ENCODE measurements at places on chromosomes 16 and 17.

GRCh38 chr16:55478827-55479429 is at the start of gene MMP2:
MMP2 (plus strand) TSS chr16:55479198; CDS start chr16:55479480, 282 bp downstream.
- DNase-seq = no peak

DNA sequence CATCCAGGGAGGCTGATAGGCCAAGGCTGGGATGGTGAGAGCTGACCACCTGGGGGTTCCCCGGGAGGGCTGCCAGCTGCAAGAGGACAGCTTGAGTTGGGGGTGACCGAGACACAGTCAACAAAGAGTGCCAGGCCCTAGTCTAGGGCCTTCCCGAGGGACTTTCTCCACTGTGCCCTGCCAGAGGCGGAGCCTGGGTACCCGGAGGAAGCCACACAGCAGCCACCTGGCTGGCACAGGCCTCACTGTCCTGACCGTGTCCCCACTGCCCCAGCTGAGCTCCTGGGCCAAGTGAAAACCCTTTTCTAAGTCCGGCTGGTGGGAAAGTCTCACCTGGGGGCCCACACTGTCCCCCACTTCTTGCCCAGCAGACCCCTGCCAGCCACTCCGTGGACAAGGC is 71.9 kb upstream of the GSE1 start:
- DNase-seq = no peak

GRCh38 chr16:89297156-89297874 is 79.8 kb downstream of the ZNF778 start:
- DNase-seq = no peak

DNA sequence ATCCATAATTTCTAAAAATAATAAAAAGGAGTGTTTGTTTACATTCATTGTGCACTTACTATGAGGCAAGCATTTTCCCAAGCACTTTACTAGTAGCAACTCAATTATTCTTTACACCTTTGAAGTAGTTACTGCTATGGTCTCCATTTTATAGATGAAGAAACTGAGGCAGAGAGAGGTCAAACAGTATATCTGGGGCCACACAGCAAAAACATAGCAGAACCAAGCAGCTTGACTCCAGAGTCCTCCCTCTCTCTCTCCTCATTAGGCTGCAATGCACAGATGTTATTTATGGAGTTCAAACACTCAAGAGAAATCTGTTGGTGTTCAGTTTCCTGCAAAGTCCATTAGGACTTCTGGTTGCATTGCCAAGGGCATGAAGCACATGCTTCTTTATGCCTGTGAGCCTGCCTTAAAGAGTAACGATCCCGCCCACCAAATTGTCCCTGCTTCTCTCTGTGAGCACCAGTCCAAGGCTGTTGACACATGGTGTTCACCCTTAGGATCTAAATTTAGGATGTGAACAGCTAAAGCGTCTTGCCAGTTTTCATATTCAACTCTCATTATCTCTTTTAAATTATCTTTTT is 44.0 kb downstream of the GPRC5B start:
- DNase-seq = no peak

DNA sequence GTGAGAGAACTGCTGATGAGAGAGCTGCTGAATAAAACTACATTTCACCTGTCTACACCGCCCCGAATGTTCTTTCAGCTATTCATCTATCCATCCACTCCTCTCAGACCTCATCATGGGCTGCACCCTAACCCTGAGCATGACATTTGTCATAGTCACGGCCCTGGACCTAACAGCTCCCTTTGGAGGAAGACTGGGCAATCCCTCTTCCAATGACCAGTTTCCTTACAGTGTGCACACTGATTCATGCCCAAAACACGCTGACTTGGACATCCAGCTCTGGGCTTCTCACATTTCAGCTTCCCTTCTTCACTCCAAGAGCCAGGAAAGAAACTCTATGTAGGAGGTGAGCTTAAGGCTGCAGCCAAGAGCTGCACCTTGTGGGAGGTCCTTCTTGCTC is 41.8 kb upstream of the ARL4D start:
- DNase-seq = no peak

DNA sequence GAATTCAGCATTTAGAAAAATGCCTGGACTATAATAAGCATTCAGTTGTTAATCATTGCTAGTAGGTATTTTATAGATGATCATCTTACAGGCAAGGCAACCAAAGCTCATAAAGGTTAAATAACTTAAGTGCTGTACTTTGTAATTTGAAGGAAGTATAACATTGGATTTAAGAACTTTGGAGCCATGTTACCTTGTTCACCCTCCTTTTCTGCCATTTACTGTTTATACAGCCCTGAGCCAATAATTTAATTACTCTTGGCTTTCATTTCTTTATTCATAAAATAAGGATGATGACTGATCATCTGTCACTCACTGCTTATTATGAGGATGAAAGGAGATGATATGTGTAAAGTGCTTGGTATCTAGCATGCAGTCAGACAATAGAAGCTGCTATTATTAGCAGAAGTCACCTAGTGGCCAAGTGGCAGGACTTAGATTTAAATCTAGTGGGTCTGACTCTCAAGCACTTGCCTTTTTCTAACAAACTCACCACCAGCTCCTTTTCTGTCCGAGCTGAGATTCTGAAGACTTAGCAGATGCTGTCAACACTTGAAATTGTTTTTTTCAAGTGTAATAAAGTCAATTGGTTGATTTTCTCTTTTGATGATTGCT is 18.3 kb upstream of the DDX52 start:
- DNase-seq = no peak

DNA sequence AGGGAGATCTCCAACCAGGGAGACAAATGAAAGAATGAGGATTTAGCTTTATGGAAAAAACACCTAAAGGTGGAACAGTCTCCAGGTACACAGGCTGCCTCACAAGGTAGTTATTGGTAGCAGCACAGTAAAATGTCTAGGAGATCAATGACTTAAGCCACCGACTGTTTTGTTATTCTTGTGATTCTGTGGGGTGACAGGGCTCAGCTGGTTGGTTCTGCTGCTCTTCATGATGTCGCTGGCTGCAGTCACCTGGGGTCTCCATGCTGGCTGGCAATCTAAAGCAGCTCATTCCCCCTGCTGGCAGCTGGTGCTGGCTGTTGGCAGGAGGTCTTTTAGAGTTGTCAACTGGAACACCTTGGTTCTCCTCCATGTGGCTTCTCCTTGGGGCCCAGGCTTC is 69.2 kb downstream of the FOXL1 start:
- no peak for DNase-seq

GRCh38 chr16:51180719-51181502 is 29.8 kb upstream of the SALL1 start:
- DNase-seq = no peak

- no peak for DNase-seq
Observed at GRCh38 chr17:19659366-19660177, 11.0 kb downstream of the ALDH3A2 start.

GRCh38 chr17:74525465-74525725 is 5.9 kb downstream of the CD300LB start:
- no peak for DNase-seq

- DNase-seq = no peak
Observed at GRCh38 chr17:74305865-74306654, 20.0 kb upstream of the KIF19 start.

DNA sequence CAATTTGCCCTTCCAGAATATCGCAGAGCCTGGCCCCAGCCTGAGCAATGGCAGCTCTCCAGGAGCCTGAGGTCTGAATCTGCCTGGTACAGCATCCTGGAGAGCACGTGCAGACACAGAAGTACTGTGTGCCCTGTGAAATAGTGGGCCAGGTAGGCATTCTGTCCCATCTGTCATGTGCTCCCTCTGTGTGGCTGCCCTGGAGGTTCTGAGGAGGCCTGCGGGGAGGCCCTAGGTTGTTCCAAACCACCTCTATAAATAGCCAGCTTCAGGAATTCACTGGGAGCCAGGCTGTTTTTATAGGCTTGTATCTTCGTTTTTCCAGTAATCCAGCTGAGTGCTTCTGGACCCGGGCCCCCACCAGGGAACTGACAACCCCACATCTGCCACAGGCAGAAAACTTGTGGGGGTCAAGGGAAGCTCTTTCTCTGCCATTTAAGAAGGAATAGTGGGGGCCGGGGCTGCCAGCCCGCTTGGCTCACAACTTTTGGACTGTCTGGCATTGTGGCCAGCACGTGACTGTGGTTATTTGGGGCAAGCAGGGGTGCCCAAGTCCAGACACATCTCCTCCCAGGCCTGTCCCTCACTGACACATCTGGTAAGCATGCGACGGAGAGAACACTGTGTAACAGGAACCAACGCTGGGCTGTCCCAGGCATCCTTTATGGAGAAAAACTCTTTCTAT is 356.3 kb upstream of the TNRC6C start:
- no peak for DNase-seq

GRCh38 chr17:27555339-27555738 is 75.6 kb upstream of the LGALS9 start:
- no peak for DNase-seq

DNA sequence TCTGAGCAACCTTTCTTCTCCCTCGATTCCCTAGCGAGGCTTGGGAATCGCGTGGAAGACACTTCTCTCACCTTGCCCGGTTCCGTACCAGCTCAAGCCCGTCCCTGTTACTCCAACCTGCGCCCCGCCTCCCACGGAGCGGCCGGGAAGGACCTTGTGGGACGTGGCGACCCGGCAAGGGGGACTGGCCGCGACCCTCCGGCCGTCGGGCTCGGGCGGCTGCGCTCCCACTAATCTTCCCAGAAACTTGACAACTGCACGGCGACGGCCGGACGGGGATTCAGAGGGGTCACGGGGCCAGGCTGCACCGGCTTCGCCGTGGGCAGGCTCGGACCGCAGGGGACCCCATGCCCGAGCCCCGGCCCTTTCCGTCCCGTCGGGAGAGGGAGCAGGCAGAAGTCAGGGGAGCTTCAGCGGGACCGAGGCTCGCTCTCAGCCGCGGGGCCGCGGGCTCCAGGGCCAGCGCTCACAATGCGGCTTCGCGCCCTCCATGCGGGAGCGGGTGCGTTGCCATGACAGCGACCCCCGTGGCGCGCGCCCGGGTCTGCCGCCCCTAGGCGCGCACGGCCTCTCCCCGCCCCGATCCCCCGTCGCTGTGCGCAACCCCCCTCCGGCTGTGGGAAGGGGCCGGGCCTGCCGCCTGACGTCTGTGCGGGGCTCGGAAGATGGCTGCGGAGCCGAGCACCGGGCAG is at the start of gene SGSM2:
Gene SGSM2 (plus strand): TSS at position 650 of the 692 bp plus-strand sequence. CDS start 188 bp downstream, outside the sequence.
- peak; percentile 78 for DNase-seq

DNA sequence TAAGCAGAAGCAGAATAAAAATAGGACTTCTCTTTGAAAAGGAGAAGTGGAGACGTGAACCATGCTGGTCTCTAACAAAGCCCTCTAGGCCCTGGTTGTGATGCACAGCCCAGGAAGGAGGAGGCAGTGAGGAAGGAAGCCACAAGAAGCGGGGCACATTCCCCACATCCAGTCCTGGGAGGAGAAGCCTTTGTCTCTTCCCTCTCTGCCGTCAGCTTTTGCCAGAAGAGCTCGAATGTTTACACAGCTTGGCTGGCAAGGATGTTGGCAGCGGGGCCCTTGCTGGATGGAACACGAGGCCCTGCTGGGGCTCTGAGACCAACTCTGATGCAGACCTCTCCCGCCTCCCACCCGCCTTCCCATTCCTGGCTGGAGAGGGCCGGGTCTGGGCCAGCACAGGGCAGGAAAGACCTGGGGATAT is 91.3 kb downstream of the MAF start:
- no peak for DNase-seq

DNA sequence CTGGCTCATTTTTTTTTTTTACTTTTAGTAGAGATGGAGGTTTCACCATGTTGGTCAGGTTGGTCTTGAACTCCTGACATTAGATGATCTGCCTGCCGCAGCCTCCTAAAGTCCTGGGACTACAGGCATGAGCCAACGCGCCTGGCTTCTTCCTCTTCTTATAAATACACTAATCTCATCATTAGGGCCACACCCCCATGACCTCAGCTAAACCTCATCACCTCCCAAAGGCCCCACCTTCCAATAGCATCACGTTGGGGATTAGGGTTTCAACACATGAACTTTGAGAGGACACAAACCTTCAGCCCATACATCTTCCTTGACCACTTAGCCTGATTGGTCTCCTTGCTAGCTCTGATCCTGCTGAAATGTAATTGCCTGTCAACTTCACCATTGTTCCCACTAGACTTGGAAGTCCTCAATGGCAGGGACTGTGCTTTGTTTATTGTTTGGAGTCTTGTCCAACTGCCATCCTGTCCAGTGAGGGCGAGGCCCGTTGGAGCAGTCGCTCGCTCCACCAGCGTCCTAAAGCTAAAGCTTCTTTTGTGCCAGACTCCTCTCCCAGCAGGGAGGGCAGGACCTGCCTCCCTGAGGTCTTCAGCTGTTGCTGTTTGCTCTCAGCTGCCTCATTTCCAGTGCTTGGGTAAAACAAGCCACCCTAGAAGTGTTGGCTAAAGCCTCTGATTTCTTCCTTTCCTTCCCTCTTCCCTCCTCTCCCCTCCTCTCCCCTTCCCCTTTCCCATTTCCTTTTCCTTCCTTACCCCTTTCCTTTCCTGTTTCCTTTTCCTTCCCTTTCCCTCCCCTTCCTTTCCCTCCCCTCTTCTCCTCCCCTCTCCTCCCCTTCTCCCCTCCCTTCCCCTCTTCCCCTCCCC is 85.3 kb downstream of the HAPSTR1 start:
- no peak for DNase-seq

DNA sequence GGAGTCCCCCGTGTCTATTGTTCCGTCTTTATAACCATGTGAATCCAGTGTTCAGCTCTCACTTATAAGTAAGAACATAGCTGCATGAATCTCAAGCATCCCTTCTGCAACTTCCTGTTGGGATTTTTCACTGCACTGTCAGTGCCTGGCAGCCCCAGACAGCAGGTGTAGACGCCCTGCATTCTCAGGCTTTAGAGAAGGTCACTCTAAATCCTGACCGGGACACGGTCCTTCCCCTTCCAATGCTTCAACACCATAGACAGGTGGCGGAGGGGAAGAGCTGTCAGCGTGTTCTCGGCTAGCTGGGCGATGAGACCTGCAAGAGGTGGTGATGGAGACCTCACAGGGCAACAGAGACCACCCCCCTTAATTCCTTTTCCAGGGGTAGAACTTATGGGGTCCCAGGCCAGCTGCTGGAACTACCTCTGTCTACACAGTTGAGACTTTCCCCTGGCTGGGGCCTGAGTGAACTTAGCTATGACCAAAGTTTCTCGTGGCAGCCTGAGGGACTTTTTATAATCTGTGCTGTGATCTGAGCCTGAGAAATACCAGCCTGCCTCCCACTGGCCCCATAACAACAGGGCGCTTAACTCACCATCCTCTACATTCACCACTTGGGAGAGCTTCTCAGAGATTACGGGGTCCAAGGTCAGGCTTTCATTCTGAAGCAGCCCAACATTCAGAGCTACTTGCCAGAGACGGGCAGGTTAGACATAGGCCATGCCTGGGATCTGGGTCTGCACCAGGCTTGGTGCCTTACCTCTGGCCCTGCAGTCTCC is 143.2 kb upstream of the TNRC6C start:
- DNase-seq = no peak

Measured in CD4-positive, alpha-beta T cell treated with Interleukin-10 for 1 hour (primary cell).